ENCODE measurements at places on chromosomes 2 and 18.

GRCh38 chr2:142965443-142965842 is 88.0 kb downstream of the KYNU start:
- no peak for DNase-seq

- peak; percentile 62 for DNase-seq
These were observed 2.3 kb upstream of the LPIN2 start for GRCh38 chr18:3015204-3015592.

- DNase-seq, result no peak
These were observed 18.6 kb downstream of the PRKD3 start for GRCh38 chr2:37306024-37306423.

DNA sequence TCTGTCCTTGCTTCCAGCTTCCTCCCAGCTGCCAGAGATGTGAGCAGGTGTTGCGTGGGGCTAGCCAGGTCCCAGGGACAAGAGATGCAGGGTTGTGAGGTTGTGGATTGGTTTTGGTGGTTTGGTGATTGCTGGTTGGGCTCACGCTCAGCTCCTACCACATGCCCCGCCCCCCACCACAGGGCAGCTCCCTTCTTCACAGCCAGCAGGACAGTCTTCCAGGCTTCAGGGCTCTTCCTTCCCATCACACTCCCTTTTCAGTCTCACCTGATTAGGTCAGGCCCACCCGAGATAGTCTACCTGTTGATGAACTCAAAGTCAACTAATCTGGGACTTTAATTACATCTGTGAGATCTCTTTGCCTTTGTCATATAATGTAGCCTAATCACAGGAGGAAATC is 52.0 kb upstream of the GLI2 start:
- no peak for DNase-seq

GRCh38 chr2:183359867-183360266 is 235.6 kb downstream of the NUP35 start:
- no peak for DNase-seq

GRCh38 chr18:64718808-64719207 is 569.9 kb upstream of the LINC00305 start:
- no peak for DNase-seq

DNA sequence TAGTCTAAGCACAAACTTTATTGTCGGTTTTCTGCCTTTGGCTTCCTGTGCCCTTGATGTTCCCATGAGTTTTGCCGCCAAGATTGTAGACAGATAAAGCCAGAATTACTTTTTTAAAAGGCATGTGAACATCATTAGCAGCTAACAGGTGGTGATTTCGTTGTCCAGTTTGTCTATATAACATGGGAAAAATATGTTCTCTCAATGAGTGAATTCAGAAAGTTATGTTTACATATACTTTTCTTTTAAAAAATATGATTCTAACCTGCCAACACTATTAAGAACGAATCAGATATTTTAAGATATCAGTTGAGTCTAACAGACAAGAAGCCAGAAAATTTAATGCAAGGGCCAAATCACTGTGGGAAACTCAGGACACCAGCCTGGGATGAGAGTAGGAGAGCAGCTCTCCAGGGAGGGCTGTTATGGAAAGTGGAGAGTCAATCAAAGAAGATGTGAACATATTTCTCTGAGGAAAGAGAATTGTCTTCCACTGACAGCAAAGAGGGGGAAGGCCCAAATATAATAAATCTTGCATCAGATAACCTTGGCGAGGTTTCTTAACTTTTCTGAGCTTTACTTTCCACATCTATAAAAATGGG is 311.3 kb downstream of the ARHGAP15 start:
- no peak for DNase-seq
